HFFc6 (cell line): ENCODE measurements at places on chromosomes 5 and 9.

GRCh38 chr5:118946138-118946800 lies 42.1 kb downstream of the DTWD2 start:
- no peaks in the 10 kb centered on the region for H3K4me1 ChIP-seq
- no peak for DNase-seq
- H3K27ac ChIP-seq = no peak overlapping the region
- peaks cover 3% of the 10 kb centered on the region; the same call in 1 of the 2 replicates for H3K27me3 ChIP-seq
- no peak overlapping the region for H3K4me3 ChIP-seq
- no peaks in the 10 kb centered on the region for H3K36me3 ChIP-seq

DNA sequence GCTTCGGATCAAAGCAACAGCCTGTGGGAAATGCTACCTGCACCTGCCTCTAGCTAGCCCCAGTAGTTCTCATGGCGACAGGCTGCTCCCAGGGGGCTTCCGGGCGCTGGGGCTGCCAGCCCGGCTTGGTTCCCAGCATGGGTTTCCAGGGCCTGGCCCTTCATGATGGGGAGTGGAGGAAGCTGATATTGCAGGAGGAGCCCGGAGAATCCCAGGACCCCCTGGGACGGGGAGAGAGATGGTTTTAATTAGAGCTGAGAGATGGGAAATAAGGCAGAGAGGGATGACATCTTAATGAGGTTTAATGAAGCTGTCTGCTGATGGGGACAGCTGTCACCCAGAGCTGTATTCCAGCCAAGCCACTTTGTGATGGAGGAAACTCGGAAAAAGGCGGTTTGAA lies 78.6 kb downstream of the CFAP77 start:
- H3K36me3 ChIP-seq = no peaks in the 10 kb centered on the region
- peaks cover 63% of the 10 kb centered on the region for H3K27me3 ChIP-seq
- H3K4me1 ChIP-seq = no peaks in the 10 kb centered on the region

DNA sequence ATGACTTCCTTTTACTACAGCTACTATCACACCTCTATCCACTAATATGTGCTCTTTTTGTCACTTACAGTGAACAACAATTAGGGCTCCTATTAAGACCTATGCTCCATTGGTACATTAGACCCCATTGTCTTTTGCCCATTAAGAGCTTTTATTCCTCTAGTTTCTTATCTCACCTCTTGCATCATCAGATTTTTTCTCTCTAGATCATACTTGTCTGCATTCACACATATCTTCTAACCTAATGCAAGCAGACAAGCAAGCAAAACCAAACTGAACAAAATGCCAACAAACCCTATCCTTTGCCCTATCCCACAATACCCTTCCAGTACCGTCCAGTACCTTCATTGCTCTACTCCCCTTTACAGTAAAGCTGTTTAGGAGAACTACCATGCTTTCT lies 10.1 kb upstream of the RBM27 start:
- H3K36me3 ChIP-seq = no peaks in the 10 kb centered on the region
- DNase-seq = no peak
- peaks cover 33% of the 10 kb centered on the region for H3K4me1 ChIP-seq
- H3K27ac ChIP-seq = no peak overlapping the region
- H3K27me3 ChIP-seq = no peaks in the 10 kb centered on the region; the same call in none of the 2 replicates
- no peak overlapping the region for H3K4me3 ChIP-seq

- H3K36me3 ChIP-seq = no peaks in the 10 kb centered on the region
- no peaks in the 10 kb centered on the region for H3K27me3 ChIP-seq
- DNase-seq = no peak
- no peaks in the 10 kb centered on the region; the same call in 1 of the 2 replicates for H3K4me1 ChIP-seq
Measured at GRCh38 chr5:117740268-117740667, 1165.6 kb upstream of the SEMA6A start.

DNA sequence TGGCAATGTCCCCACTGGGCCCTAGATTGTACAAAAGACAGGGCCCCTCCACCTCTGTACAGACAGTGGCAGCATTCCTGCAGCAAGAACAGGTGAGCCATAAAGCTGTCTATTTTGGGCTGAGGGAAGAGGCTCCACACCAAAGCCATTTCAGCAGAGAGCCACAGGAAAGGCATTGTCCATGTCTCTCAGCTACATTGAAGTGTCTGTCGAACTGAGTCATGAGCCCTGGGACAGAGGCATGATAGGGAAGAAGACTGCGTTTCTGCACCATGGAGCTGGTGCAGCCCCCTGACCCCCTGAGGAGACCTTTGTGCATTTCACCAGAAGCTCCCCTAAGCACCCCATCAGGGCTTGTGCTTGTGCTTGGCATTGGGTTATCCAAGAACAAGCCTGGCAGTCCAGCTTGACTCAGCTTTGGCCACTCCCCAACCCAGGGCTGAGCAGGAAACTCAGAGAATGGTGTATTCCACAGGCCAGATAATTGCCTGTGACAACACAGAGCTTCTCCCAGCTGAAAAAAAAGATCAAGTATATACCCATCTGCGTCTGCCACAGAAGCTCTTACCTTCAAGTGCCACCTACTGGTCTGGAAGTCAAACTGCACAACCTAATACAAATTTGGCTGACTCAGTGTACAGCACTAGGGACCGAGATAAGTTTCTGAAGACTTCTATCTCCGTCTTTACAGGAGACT lies 5.9 kb upstream of the FRMD3 start:
- H3K27ac ChIP-seq = no peak overlapping the region
- H3K36me3 ChIP-seq = no peaks in the 10 kb centered on the region
- no peaks in the 10 kb centered on the region for H3K27me3 ChIP-seq
- H3K4me3 ChIP-seq = no peak overlapping the region; the same call in 1 of the 2 replicates
- DNase-seq = peak; percentile 95

DNA sequence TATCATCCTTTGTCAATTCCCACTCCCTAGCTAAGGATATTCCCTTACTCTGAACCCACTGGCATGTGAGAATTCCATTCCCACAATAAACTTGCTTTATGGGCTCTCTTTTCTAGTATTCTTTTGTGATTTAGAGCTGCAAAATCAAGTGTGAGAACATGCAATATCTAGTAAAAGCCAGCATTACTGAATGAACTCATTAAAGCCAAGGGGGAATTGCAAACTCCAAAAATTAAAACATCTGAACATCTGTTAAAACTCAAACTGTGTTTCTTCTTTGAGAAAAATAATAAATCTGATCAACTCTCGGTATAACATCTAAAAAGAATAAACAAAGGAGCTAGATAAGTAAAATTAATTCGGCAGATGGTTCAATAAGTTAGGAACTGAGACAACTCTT lies 53.1 kb upstream of the MPDZ start:
- no peaks in the 10 kb centered on the region for H3K4me1 ChIP-seq
- no peaks in the 10 kb centered on the region; the same call in 1 of the 2 replicates for H3K27me3 ChIP-seq
- no peak for DNase-seq
- H3K4me3 ChIP-seq = no peak overlapping the region
- H3K27ac ChIP-seq = no peak overlapping the region
- no peaks in the 10 kb centered on the region for H3K36me3 ChIP-seq

DNA sequence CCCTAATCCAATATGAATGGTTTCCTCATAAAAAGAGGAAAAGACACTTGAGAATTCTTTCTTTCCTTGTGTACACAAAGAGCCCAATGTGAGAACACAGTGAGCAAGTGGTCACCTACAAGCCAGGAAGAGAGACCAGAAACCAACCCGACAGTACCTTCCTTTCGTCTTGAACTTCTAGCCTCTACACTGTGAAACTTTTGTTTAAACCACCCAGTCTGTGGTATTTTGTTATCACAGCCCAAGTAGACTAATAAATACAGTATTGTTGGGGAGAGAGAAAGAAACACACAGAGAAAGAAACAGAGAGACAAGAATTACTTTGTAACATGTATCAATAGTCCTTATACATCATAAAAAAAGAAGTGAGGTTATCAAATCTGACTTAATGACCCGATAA lies 37.2 kb downstream of the CENPK start:
- DNase-seq = no peak
- H3K27ac ChIP-seq = no peak overlapping the region
- no peaks in the 10 kb centered on the region for H3K4me1 ChIP-seq

- H3K36me3 ChIP-seq = no peaks in the 10 kb centered on the region
- DNase-seq = no peak
- no peaks in the 10 kb centered on the region for H3K4me1 ChIP-seq
- H3K4me3 ChIP-seq = no peak overlapping the region
- H3K27me3 ChIP-seq = no peaks in the 10 kb centered on the region
Measured at GRCh38 chr9:31612336-31613030, 772.0 kb upstream of the ACO1 start.

GRCh38 chr5:38554403-38554802 lies 2.0 kb downstream of the LIFR start:
- H3K4me3 ChIP-seq = no peak overlapping the region
- no peak for DNase-seq
- no peak overlapping the region for H3K27ac ChIP-seq
- no peaks in the 10 kb centered on the region; the same call in 1 of the 2 replicates for H3K36me3 ChIP-seq

- H3K36me3 ChIP-seq = peaks cover 8% of the 10 kb centered on the region
- no peaks in the 10 kb centered on the region for H3K4me1 ChIP-seq
- no peak overlapping the region for H3K27ac ChIP-seq
- no peak for DNase-seq
- H3K4me3 ChIP-seq = no peak overlapping the region
Measured at GRCh38 chr9:3845549-3845948, 319.7 kb upstream of the RFX3 start.
